ENCODE measurements at places on chromosomes 2 and 18. TPM values are rescaled to one million over a fixed set of nuclear protein-coding genes. Genes with fewer than 3 reads are reported as not detected.

CRYGD gene
- total RNA-seq = not detected

BCL2 gene
- total RNA-seq = 7.3 TPM

PTH2R gene
- not detected for total RNA-seq

TEKT4 gene
- not detected for total RNA-seq

NBAS gene
- 50.6 TPM for total RNA-seq

UBE2E3 gene
- 53.5 TPM for total RNA-seq

KRTCAP3 gene
- total RNA-seq = 0.63 TPM

GREB1 gene
- total RNA-seq = 7.8 TPM

CNGA3 gene
- not detected for total RNA-seq

C2orf72 gene
- total RNA-seq = 0.05 TPM

GPR75 gene
- total RNA-seq = 0.82 TPM

PARD3B gene
- total RNA-seq = 9.1 TPM

TANK gene
- total RNA-seq = 27.8 TPM

TP53I3 gene
- total RNA-seq = 7.5 TPM

SKOR2 gene
- not detected for total RNA-seq

FAM237A gene
- total RNA-seq = not detected

TRPM8 gene
- not detected for total RNA-seq

SIX3 gene
- total RNA-seq = not detected

XIRP2 gene
- total RNA-seq = 364 TPM

REG3G gene
- total RNA-seq = not detected

DCC gene
- total RNA-seq = not detected

TYMS gene
- total RNA-seq = 3.1 TPM

TSPYL6 gene
- total RNA-seq = 0.08 TPM

GDF7 gene
- 0.58 TPM for total RNA-seq

RAB1A gene
- 115 TPM for total RNA-seq

MOGAT1 gene
- total RNA-seq = 0.44 TPM

LOXHD1 gene
- total RNA-seq = 0.49 TPM

TRIM43 gene
- total RNA-seq = not detected

UNC80 gene
- 0.03 TPM for total RNA-seq

IL36A gene
- not detected for total RNA-seq

DOCK10 gene
- 1.6 TPM for total RNA-seq

IL36G gene
- not detected for total RNA-seq

CLEC4F gene
- not detected for total RNA-seq

GYPC gene
- 98.8 TPM for total RNA-seq

MC5R gene
- total RNA-seq = not detected

FN1 gene
- 154 TPM for total RNA-seq

UPP2 gene
- total RNA-seq = not detected

AQP4 gene
- 1.9 TPM for total RNA-seq

TMEM200C gene
- total RNA-seq = 0.96 TPM

HSBP1L1 gene
- 12.2 TPM for total RNA-seq

SLC25A52 gene
- total RNA-seq = not detected

BMP10 gene
- 0.19 TPM for total RNA-seq

ANKZF1 gene
- total RNA-seq = 29.8 TPM

MAL gene
- 4.4 TPM for total RNA-seq

SERPINB3 gene
- not detected for total RNA-seq

LYG2 gene
- not detected for total RNA-seq

DYSF gene
- 48.2 TPM for total RNA-seq

PROKR1 gene
- total RNA-seq = not detected

MAB21L4 gene
- total RNA-seq = not detected

SULT1C4 gene
- total RNA-seq = 2.7 TPM

KLHL29 gene
- 1.1 TPM for total RNA-seq

REEP1 gene
- total RNA-seq = 30.2 TPM

VAMP8 gene
- 15.5 TPM for total RNA-seq

SH3BP4 gene
- 9.6 TPM for total RNA-seq

DUSP19 gene
- total RNA-seq = 11.4 TPM

ACP1 gene
- 68.0 TPM for total RNA-seq

CFC1B gene
- not detected for total RNA-seq

Measured in left ventricle myocardium inferior (tissue), 1 donor.